ENCODE measurements at places on chromosomes 16 and 17. TPM values are rescaled to one million over a fixed set of nuclear protein-coding genes. Genes with fewer than 3 reads are reported as not detected.
A peak's percentile ranks its signal among the peaks of the same experiment; 100 is the strongest.

- peaks cover 3% of the 10 kb centered on the region for H3K4me1 ChIP-seq
Measured at GRCh38 chr16:9362050-9362449, 270.6 kb downstream of the HAPSTR1 start.

- no peaks in the 10 kb centered on the region for H3K36me3 ChIP-seq
- no peak overlapping the region for H3K4me3 ChIP-seq
- H3K27ac ChIP-seq, result no peak overlapping the region
- DNase-seq, result no peak
- peaks cover 3% of the 10 kb centered on the region for H3K27me3 ChIP-seq
- H3K4me1 ChIP-seq, result peaks cover 13% of the 10 kb centered on the region
Measured at GRCh38 chr17:74380959-74381808, 13.9 kb downstream of the GPR142 start.

Gene CX3CL1
- 0.66 TPM for total RNA-seq

- no peaks in the 10 kb centered on the region for H3K36me3 ChIP-seq
- peaks cover 11% of the 10 kb centered on the region for H3K4me1 ChIP-seq
- no peak overlapping the region for H3K27ac ChIP-seq
- no peaks in the 10 kb centered on the region for H3K27me3 ChIP-seq
- DNase-seq, result no peak
Measured at GRCh38 chr16:63315229-63315628, 1279.0 kb upstream of the CDH8 start.

Gene DRC7
- not detected for total RNA-seq

Gene AURKB
- 180 TPM for total RNA-seq

Gene FSCN2
- total RNA-seq, result 0.89 TPM

Gene IL21R
- 0.70 TPM for total RNA-seq

- peaks cover 16% of the 10 kb centered on the region for H3K36me3 ChIP-seq
- no peak overlapping the region for H3K4me3 ChIP-seq
- H3K4me1 ChIP-seq, result peaks cover 43% of the 10 kb centered on the region
- no peak overlapping the region for H3K27ac ChIP-seq
- no peaks in the 10 kb centered on the region for H3K27me3 ChIP-seq
Measured at GRCh38 chr16:3835089-3835602, 45.4 kb downstream of the CREBBP start.

DNA sequence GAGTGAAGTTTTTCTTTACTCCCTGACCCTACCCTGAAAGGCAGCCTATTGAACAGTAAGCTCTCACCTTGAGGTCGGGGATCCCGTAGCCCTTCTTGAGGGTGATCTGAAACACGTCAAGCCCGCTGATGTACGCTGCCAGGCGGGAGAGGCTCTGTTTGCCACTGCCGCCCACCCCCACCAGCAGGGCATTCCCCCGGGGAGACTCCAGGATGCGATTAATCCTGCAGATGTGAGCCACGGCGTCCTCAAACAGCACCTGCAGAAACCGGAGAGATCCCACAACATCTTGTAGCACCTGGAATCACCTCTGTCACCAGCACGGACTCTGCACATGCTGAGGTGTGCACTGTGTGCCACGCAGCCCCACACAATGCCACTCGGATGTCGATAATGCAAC lies 96.8 kb downstream of the PGS1 start:
- no peak for DNase-seq
- no peaks in the 10 kb centered on the region for H3K27me3 ChIP-seq
- H3K27ac ChIP-seq, result no peak overlapping the region
- no peaks in the 10 kb centered on the region for H3K36me3 ChIP-seq

Gene SAMD14
- 4.5 TPM for total RNA-seq

Gene ABI3
- total RNA-seq, result 1.5 TPM

GRCh38 chr16:70730944-70731343 lies 45.1 kb upstream of the MTSS2 start:
- peaks cover 7% of the 10 kb centered on the region for H3K4me1 ChIP-seq
- no peak for DNase-seq

Gene LLGL2
- total RNA-seq, result 94.3 TPM

GRCh38 chr17:10649602-10650001 lies 7.5 kb downstream of the MYH3 start:
- H3K27ac ChIP-seq, result no peak overlapping the region
- H3K27me3 ChIP-seq, result no peaks in the 10 kb centered on the region
- DNase-seq, result no peak
- no peaks in the 10 kb centered on the region for H3K4me1 ChIP-seq
- no peak overlapping the region for H3K4me3 ChIP-seq
- no peaks in the 10 kb centered on the region for H3K36me3 ChIP-seq

- H3K4me1 ChIP-seq, result peaks cover 39% of the 10 kb centered on the region
- H3K27ac ChIP-seq, result peak overlapping the region; percentile 91
- peak overlapping the region; percentile 86 for H3K4me3 ChIP-seq
- DNase-seq, result no peak
- no peaks in the 10 kb centered on the region for H3K27me3 ChIP-seq
Measured at GRCh38 chr16:15952265-15952711, 2.9 kb downstream of the ABCC1 start.

DNA sequence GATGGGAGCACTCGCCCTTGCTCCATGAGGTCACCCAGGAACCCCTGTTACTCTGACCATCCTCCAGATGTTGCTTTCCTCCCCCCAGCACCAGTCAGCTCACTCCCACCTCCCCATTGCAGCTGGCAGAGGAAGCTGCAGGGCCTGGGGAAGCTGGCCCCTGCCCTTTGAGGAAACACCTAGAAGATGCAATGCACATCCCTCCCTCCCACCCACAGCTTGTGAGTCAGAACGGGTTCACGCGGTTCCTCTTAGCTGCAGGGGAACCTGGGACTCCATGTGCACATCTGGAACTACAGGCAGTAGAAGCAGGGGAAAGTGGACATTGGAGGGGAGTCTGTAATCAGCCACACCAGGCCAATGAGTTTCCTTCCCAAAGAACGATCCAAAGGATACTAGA lies 96.9 kb downstream of the KATNIP start:
- H3K36me3 ChIP-seq, result peaks cover 4% of the 10 kb centered on the region
- H3K27me3 ChIP-seq, result no peaks in the 10 kb centered on the region
- no peak for DNase-seq
- no peak overlapping the region for H3K27ac ChIP-seq
- peaks cover 8% of the 10 kb centered on the region for H3K4me1 ChIP-seq

DNA sequence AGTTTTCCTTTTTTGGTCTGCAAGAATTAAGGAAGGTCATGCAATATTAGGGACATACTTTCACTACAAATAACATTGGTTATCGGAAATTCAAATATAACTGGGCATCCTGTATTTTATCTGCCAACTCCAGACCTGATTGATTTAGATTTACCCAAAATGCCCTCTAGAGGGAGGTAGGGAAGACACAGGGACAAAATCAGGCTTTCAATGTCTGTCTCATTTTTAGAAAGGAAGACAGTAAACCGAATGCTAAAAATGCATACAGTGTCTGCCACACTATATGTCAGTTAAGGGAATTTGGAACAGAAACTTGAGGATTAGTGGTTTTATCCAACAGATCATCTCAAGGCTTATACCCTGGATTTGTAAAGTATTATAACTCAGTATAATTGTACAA lies 161.7 kb upstream of the SOX9 start:
- H3K4me3 ChIP-seq, result no peak overlapping the region
- H3K27ac ChIP-seq, result no peak overlapping the region
- H3K27me3 ChIP-seq, result no peaks in the 10 kb centered on the region
- H3K4me1 ChIP-seq, result no peaks in the 10 kb centered on the region
- DNase-seq, result no peak

- H3K4me3 ChIP-seq, result no peak overlapping the region
- peaks cover 38% of the 10 kb centered on the region for H3K4me1 ChIP-seq
- H3K36me3 ChIP-seq, result no peaks in the 10 kb centered on the region
- no peak for DNase-seq
- H3K27ac ChIP-seq, result peak overlapping the region; percentile 82
- H3K27me3 ChIP-seq, result no peaks in the 10 kb centered on the region
Measured at GRCh38 chr17:77481476-77482374, 341.0 kb downstream of the SEC14L1 start.

GRCh38 chr17:51430591-51430990 lies 170.2 kb downstream of the UTP18 start:
- H3K4me1 ChIP-seq, result peaks cover 11% of the 10 kb centered on the region
- H3K4me3 ChIP-seq, result no peak overlapping the region
- no peak overlapping the region for H3K27ac ChIP-seq
- no peak for DNase-seq
- no peaks in the 10 kb centered on the region for H3K27me3 ChIP-seq

DNA sequence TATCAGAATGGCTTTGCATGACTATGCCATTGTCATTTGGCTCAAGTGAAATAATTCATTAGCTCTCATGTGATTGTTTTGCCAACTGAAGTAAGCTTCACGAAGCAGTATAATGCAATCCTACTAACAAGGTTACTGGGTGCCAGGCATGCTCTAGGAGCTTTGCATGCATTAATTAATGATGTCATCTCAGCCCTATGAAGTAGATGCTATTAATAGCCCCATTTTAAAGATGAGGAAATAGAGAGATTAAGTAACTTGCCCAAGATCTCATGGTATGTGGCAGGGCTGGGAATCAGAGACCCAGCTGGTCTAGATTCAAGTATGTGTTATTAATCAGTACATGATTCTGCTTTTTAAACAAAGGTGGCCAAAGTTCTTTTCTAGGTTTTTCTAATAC lies 14.1 kb downstream of the KRT39 start:
- H3K27me3 ChIP-seq, result no peaks in the 10 kb centered on the region
- no peak overlapping the region for H3K4me3 ChIP-seq
- no peak overlapping the region for H3K27ac ChIP-seq

DNA sequence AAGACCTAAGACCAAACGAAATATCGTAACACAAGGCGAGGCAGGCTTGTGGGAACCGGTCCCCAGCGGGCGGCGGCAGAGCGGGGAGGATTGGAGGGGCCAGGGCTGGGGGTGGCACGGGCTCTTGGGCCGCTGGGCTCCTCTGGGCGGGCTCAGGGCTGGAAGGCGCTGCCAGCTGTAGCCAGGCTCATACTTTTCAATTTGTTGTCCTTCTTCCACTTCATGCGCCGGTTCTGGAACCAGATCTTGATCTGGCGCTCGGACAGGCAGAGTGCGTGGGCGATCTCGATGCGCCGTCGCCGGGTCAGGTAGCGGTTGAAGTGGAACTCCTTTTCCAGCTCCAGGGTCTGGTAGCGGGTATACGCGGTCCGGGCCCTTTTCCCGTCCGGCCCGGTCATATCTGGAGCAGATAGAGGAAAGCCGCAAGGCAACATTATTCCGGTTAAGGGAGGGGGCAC lies 1.5 kb downstream of the HOXB5 start:
- H3K4me1 ChIP-seq, result peaks cover 51% of the 10 kb centered on the region
- no peak overlapping the region for H3K27ac ChIP-seq
- DNase-seq, result no peak
- H3K27me3 ChIP-seq, result peaks cover 100% of the 10 kb centered on the region
- H3K4me3 ChIP-seq, result no peak overlapping the region

Gene SRCIN1
- 11.1 TPM for total RNA-seq

- peaks cover 2% of the 10 kb centered on the region for H3K4me1 ChIP-seq
- no peak for DNase-seq
- no peak overlapping the region for H3K4me3 ChIP-seq
Measured at GRCh38 chr17:4241535-4241934, 22.2 kb downstream of the ANKFY1 start.

GRCh38 chr17:40909755-40910154 lies 24.7 kb upstream of the KRT20 start:
- H3K4me3 ChIP-seq, result no peak overlapping the region
- no peak for DNase-seq
- H3K27me3 ChIP-seq, result 0 out of 2 replicates have a peak, but pooled peaks cover 2% of the 10 kb centered on the region

DNA sequence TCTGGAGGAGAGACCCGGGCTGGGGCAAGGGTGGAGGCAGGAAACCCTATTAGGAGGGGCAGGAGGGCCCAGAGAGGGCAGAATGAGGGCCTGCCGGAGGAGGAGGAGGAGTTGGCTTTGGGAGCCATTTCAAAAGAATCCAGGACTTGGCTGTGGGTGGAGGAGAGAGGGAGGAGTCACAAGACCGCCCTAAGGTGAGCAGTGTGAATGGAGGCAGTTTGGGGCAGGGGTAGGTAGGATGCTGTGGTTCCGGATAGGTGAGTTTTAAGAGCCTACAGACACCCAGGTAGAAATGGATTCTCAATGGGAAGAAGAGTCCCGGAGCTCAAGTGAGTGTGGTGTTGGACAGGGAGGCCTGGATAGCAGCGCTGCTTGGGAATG lies 80.3 kb downstream of the ARHGAP23 start:
- peak overlapping the region; percentile 34 for H3K4me3 ChIP-seq
- no peak for DNase-seq
- peaks cover 33% of the 10 kb centered on the region for H3K4me1 ChIP-seq
- H3K27me3 ChIP-seq, result peaks cover 33% of the 10 kb centered on the region
- H3K36me3 ChIP-seq, result peaks cover 11% of the 10 kb centered on the region
